ENCODE measurements at places on chromosomes 6 and 20. TPM values are rescaled to one million over a fixed set of nuclear protein-coding genes. Genes with fewer than 3 reads are reported as not detected.

CGAS gene
- 3.3 TPM for total RNA-seq

HMGCLL1 gene
- under 0.01 TPM for total RNA-seq

PTK6 gene
- total RNA-seq, result under 0.01 TPM

DEFB119 gene
- not detected for total RNA-seq

LZTS3 gene
- total RNA-seq, result 2.6 TPM

BEND6 gene
- total RNA-seq, result 9.6 TPM

GLP1R gene
- not detected for total RNA-seq

ESR1 gene
- 0.98 TPM for total RNA-seq

STMND1 gene
- not detected for total RNA-seq

PI16 gene
- total RNA-seq, result not detected

IPCEF1 gene
- not detected for total RNA-seq

GPLD1 gene
- 0.73 TPM for total RNA-seq

RMND1 gene
- total RNA-seq, result 47.7 TPM

CALHM4 gene
- not detected for total RNA-seq

SLC17A3 gene
- total RNA-seq, result not detected

HLA-DOA gene
- not detected for total RNA-seq

WFDC12 gene
- total RNA-seq, result not detected

TCF15 gene
- not detected for total RNA-seq

GPX5 gene
- not detected for total RNA-seq

FRMD1 gene
- total RNA-seq, result not detected

PLN gene
- not detected for total RNA-seq

TPBG gene
- 44.5 TPM for total RNA-seq

TMEM217 gene
- total RNA-seq, result 2.9 TPM

TRIM40 gene
- not detected for total RNA-seq

BMP5 gene
- 0.37 TPM for total RNA-seq

DYNLT2 gene
- 0.98 TPM for total RNA-seq

MCHR2 gene
- not detected for total RNA-seq

CEP43 gene
- 17.4 TPM for total RNA-seq

NOL7 gene
- total RNA-seq, result 49.2 TPM

PLG gene
- total RNA-seq, result not detected

SOX4 gene
- 3.7 TPM for total RNA-seq

SRMS gene
- total RNA-seq, result not detected

MTO1 gene
- 32.0 TPM for total RNA-seq

TUBE1 gene
- 18.4 TPM for total RNA-seq

GTSF1L gene
- not detected for total RNA-seq

FYN gene
- total RNA-seq, result 55.1 TPM

OR2B2 gene
- not detected for total RNA-seq

ZSCAN26 gene
- 11.0 TPM for total RNA-seq

COL21A1 gene
- 5.3 TPM for total RNA-seq

ECHDC1 gene
- total RNA-seq, result 54.0 TPM

NAPB gene
- total RNA-seq, result 10.0 TPM

MAS1 gene
- total RNA-seq, result not detected

IL17F gene
- total RNA-seq, result not detected

PDE10A gene
- total RNA-seq, result 0.73 TPM

RIPOR2 gene
- total RNA-seq, result 1.1 TPM

DEFB124 gene
- total RNA-seq, result not detected

BPIFB4 gene
- total RNA-seq, result not detected

HLA-G gene
- total RNA-seq, result not detected

MAN1A1 gene
- 127 TPM for total RNA-seq

OLIG3 gene
- total RNA-seq, result not detected

ADGRB3 gene
- total RNA-seq, result 0.78 TPM

LRRN4 gene
- not detected for total RNA-seq

BTN1A1 gene
- total RNA-seq, result under 0.01 TPM

SLC35D3 gene
- not detected for total RNA-seq

LAMP5 gene
- under 0.01 TPM for total RNA-seq

FOXQ1 gene
- 1.1 TPM for total RNA-seq

RAD21L1 gene
- total RNA-seq, result not detected
